SJCRH30 (cell line): ENCODE measurements at places on chromosomes 7 and 10. TPM values are rescaled to one million over a fixed set of nuclear protein-coding genes. Genes with fewer than 3 reads are reported as not detected.

GRCh38 chr10:24700948-24701347, 22.7 kb downstream of the ARHGAP21 start:
- H3K4me1 ChIP-seq, result no peaks in the 10 kb centered on the region
- 0 out of 2 replicates have a peak, but pooled peaks cover 2% of the 10 kb centered on the region for H3K36me3 ChIP-seq
- H3K4me3 ChIP-seq, result no peak overlapping the region
- H3K27me3 ChIP-seq, result no peaks in the 10 kb centered on the region
- H3K27ac ChIP-seq, result no peak overlapping the region

DNA sequence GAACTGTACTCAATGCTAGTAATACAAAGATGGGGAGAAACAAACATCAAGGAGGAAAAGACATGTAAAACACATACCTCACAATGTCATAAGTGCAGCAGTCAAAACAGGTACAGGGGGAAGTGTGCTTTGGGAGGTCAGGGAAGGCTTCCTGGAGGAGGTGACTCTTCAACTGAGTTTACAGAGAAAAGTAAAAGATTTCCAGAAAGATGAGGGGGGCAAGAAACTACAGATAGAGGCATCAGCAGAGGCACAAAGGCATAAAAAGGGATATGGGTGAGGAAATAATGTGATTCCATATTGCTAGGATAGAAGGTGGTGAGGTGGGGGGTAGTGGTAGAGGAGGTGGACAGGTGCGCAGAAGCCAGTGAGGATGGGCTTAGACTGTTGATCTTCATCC, 95.0 kb downstream of the LSM5 start:
- no peak overlapping the region for H3K4me3 ChIP-seq
- DNase-seq, result no peak
- H3K27me3 ChIP-seq, result peaks cover under 1% of the 10 kb centered on the region; the same call in 1 of the 2 replicates
- H3K4me1 ChIP-seq, result no peaks in the 10 kb centered on the region

DNA sequence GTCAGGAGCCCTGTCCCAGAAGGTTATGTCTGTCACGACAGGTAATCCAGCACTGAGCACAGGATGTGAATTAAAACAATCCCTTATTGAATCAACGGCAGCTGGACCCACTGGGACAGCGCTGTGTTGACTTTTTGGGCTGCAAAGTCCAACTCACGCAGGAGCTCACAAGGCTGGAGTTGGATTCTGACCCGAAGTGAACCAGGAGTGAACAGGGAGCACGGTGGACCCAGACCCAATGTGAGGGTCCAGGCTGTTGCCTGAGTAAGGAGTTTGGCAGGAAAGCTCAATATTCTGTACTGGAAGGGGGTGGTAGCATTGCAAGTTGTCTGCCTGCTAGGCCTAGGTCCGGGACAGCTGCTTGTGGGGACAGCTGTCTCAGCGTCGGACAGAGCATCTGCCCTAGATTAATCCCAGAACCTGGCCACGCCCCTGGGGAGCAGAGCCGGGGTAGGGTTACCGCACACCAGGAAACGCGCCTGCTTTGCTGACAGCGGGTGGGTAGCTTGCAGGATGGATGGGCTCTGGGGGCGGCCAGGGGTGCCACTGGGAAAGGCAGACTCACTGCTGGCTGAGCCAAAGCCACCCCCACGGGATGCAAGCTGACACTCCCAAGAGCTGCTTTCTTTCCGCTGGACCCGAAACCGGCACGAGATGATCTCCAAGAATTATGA, 24.0 kb downstream of the COL26A1 start:
- H3K4me1 ChIP-seq, result peaks cover 34% of the 10 kb centered on the region
- H3K36me3 ChIP-seq, result no peaks in the 10 kb centered on the region
- DNase-seq, result peak; percentile 99
- H3K27me3 ChIP-seq, result no peaks in the 10 kb centered on the region

Gene FXYD4
- total RNA-seq, result not detected in 2 replicates

Gene C1QL3
- total RNA-seq, result not detected in 2 replicates

Gene FRMPD2
- total RNA-seq, result not detected in 2 replicates

Gene TSPAN15
- 12.2 and 13.5 TPM in 2 replicates for total RNA-seq
